IPS DF 19.7 (cell line): ENCODE measurements at places on chromosomes 3 and 15.

DNA sequence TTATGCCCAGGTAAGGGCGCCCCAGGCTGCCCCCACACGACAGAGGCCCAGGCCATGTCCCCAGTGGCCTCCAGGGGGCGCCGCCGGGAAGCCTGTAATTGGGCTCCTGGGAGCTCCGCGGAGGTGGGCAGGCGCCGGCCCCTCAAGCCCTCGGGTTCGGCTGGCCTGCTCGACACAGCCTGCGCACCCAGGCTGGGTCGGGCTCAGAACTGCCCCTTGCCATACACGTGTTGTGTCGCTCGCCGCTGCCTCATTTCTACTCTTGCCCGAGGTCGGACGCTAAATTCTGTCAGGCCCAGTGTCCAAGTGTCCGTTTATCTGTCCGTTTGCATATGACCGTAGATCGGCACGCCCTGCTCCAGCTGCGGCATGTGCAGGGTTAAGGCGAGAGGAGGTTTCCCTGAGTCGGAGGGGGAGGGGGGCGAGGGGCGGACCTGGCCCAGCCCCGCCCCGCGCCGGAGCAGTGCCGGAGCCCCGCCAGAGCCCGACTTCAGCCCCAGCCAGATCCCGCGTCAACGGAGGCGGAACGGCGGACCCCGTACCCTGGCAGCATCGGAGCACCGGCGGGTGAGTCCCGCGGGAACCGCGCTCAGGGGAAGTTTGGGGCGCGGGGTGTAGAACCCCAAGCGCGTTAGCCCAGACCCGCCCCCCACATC is at the start of gene KLHDC8B:
Gene KLHDC8B (plus strand): TSS at position 480 of the 656 bp plus-strand sequence. CDS start 1,172 bp downstream, outside the sequence.
- DNase-seq, result no peak

- no peak for DNase-seq
Measured at GRCh38 chr3:177055605-177056571, 141.4 kb downstream of the TBL1XR1 start.

DNA sequence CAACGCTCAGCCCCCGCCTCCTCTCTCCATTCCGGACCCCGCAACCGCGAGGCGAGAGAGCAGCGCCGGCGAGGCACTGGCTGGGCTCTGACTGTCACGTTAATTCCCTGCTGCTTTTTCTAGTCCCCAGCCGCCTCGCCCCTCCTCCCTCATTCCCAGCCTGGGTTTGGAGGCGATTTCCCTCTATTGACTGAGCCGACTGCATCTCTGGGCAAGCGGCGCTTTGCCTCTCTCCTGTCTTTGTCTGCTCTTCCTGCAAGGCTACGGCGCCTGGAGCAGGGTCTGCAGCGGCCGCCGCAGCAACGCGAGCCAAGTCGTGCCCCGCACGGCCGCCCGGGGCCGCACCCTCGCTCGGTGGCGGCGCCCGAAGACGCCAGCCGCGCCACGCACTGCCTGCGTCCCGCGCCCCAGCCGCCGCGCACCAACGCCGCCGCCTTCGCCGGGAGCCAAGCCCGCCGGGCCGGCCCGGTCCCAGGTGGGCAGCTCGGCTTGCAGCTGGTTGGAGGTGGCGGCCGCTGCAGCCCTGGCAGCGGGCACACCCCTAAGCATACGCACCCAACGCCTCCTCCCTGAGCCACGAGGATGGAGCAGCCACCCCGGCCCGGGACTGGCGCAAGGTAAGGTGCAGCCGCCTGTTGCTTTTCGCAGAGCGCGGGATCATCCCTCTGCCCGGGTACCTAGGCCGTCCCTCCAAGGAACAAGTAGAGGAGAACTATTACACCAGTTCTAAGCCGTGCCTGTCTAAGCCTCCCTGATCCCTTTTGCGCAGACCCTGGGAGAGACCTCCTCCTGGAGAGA is at the start of gene LRRC3B:
Gene LRRC3B (plus strand): TSS at position 152 of the 798 bp plus-strand sequence. CDS start 86,901 bp downstream, outside the sequence.
- no peak for DNase-seq

GRCh38 chr3:53688066-53688465 is 158.2 kb downstream of the CHDH start:
- DNase-seq, result no peak

DNA sequence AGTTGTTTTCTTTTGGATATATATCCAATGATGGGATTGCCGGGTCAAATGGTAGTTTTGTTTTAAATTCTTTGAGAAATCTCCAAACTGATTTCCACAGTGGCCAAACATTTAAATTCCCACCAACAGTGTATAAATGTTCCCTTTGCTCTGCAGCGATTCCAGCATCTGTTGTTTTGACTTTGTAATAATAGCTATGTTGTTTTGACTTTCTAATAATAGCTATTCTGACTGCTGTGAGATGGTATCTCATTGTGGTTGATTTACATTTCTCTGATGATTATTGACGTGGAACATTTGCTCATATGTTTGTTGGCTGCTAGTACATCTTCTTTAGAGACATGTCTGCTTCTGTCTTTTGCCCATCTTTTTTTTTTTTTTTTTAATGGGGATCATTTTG is 332.2 kb upstream of the GBE1 start:
- DNase-seq, result no peak

DNA sequence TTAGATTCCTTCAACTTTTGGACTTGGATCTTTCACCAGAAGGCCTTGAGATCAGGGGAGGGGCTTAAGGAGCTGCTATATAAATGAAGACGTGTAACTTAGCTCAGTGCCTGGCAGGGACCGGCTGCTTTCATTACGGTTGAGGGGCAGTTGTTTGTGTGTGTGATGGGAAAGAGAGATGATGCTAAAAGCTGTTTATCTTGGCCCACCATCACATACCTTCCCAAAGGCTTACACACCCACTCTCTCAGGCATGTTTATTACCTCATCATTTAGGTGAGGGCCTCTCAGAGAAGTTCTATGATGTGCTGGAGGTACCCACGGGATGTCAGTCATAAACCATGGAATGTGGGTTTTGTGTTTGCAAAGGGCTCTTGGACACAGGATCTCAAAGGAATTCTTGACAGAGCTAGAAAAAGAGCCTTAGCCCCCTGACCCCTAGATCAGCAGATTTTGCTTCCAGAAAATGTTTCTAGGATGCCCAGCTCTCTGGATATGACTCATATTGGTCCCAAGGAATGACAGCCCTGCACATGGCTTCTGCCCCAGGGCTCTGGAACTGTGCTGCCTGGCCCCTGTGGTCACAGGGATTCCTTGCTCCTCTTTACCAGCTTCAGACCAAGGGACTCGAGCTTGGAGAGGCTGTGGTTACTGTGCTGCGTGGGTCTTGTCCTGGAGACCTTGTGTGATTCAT is 15.9 kb upstream of the SMAD3 start:
- DNase-seq, result no peak

GRCh38 chr3:119297169-119297568 is 3.0 kb downstream of the ARHGAP31 start:
- no peak for DNase-seq

GRCh38 chr3:185041540-185041939 is 111.3 kb downstream of the C3orf70 start:
- no peak for DNase-seq

DNA sequence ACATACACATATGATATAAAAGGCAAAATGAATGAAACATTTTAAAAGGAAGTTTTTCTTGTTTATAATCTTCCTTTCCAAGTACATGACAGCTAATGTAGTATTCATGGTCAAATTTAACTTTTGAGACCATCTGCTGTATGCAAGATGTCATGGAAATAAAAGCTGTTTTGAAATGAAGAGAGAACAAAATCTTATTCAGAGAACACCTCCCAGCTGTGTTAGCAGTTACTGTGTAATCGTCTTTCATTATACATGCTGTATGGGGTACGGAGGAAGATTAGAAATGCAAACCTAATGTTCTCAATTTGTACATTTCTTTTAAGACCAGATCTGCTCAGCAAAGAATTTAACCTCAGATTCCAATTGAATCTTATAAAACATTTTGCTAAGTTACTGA is 1182.3 kb downstream of the OTOL1 start:
- no peak for DNase-seq

GRCh38 chr3:179071027-179071322 is 634 bp downstream of the ZMAT3 start:
- no peak for DNase-seq

DNA sequence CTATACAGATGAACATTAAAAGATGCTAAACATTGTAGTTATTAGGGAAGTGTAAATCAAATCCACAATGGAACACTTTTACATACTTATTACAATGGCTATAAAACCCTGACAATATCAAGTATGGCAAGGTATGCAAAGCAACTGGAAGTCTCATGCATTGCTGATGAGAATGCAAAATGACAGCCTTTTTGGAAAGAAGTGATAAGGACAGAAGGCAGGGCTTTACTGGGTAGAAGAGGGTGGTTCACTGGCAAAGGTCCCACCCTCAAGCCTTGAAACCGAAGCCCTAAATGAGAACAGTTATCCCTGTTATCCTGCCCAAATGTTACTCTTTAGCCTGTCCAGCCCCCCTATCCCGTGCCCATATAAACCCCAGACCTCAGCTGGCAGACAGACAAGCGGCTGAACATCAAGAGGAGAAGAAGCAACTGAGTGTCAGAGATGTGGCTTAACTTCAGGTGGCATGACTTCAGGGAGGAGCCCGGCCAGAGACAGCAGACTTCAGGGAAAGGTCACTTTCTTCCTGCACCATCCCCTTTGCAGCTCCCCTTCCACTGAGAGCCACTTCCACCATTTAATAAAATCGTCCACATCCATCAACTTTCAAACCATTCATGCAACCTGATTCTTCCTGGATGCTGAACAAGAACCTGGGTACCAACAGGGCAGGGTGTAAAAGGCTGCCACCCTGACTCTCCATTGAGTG is 732 bp upstream of the GCSAM start:
- DNase-seq, result no peak

GRCh38 chr3:45079715-45080114 is 53.6 kb downstream of the CLEC3B start:
- DNase-seq, result no peak

DNA sequence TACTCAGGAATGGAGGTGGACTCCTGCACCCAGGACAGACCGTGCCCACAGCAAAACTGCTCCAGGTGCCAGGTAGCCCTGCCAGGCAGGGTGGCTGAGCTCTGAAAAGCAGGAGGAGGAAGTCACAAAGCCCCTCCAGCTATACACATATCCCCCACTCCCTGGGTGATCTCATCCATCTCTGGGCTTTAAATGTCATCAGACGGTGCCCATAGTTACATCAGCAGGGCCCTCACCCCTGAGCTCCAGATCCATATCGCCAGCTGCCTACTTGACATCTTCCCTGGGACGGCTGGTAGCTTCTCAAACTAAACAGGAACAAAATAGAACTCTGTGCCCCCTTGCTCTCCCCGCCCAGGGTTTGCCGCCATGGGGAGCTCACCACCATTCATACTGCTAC is 87.7 kb downstream of the MEGF11 start:
- DNase-seq, result no peak

GRCh38 chr15:99472416-99473145 is 93.2 kb upstream of the MEF2A start:
- no peak for DNase-seq

DNA sequence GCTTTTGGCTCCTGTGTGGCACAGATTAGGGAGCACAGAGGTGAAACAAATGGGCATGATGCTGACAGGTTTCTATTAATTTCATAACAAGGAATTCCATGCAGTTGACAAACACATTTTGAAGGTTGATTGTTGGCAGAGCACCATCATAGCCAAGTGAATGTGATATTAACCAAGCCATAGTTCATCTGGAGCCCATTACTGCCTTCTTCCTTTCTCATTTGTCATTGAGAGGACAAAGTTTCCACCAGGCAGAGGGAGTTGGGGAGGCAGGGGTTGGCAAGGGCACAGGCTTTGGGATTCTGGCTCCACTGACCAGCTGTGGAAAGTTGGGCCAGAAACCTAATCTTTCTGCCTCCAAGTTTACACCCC is 325.2 kb downstream of the MFSD1 start:
- no peak for DNase-seq

- DNase-seq, result no peak
Measured at GRCh38 chr3:33132019-33132360, 18.2 kb downstream of the CRTAP start.

DNA sequence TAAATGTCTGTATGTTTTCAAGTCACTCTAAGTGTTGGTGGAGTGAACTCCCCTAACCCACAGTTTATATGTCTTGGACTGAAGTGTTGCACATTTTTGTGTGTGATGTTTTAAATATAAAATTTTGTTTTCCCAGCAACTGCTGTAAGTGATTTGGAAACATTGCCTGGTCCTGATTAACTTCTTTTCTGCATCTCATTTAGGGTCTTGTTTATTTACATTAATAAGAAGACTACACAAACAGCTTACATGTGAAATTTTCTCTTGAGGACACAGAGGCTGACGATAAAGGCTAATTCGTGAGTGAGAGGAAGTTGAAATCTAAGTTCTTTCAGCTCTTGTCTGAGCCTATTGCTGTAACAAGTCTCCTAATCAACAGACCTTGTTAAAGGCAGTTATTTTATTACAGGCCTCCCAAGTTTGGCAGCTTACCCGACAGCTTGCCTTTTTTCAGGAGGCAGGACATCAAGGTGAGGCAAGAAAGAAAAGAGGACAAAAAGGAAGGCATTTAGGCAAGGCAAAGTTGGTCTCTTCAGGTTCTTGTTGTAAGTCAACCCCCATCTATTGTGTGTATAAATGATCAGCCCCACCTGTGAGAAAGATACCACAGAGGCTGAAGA is 177.7 kb upstream of the NR2E3 start:
- no peak for DNase-seq
